ENCODE measurements at places on chromosomes 4 and X.

DNA sequence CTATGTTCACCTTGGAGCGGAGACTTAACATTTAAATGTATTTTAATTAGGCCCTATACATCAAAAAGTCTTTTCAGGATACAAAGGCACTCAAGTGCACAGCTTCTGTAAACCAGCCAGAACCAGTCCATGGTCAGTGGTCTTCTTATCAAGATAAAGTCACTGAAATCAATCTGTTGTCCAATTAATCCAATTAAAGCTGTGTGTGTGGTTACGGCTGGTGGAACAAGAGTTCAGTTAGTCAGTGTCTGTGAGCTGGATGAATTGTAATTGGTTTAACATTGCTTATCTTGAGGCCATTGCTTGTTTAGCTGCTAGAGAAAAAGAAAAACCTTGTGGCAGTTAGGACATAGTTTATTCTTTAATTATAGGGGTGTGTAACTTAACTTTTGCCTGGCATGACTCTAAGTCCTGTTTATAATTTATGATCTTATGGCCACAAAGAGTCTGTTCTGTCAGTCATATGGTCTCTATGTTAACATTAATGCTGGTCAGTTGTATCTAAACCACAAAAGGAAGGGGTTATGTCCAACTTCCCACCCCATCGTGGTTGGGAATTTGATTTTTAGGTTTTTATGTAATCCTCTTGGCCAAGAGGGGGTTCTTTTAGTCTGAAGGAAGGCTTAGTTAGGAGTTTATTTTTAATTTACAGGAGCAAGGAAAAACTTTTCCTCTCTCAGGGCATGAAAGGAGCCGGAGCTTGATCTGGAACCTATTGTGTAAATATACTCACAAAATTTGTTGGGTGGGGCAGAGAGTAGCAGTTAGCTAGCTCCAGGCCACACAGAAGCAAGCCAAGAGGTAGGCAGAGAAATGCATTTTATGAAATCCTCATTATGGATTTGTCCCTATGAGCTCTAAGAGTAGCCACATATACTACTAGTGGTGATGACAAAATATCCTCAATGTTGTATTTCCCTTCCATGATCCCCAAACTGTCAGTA lies 665.7 kb upstream of the ACTRT1 start:
- DNase-seq, result no peak

GRCh38 chr4:112213091-112213490 lies 18.5 kb upstream of the AP1AR start:
- no peak for DNase-seq

- no peak for DNase-seq
These were observed 114.7 kb upstream of the EDNRA start for GRCh38 chr4:147366164-147366563.

DNA sequence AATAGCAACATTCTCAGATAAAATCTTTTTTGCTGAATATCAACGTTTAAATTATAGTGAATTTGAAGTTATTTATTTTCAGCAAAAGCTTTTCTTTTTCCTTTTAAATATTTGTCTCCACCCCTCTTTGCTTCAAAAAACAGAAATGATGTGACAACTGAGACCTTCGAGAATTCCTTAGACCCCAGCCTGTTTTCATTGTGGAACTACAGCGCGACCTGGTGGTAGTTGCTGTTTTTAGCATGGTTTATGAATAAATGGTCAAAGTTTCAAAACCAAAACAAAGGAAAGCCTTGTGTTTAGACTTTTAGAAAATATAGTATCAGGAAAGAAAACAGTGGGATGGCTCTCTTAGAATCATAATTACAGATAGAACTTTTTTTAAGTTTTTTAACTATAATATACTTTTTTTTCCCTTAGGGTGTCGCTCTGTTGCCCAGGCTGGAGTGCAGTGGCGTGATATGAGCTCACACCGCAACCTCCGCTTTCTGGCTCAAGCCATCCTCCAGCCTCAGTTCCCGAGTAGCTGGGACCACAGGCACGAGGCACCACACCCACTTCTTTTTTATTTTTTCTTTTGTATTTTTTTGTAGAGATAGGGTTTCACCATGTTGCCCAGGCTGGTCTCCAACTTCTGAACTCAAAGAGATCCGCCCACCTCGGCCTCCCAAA lies 26.8 kb upstream of the TMEM184C start:
- DNase-seq, result no peak

DNA sequence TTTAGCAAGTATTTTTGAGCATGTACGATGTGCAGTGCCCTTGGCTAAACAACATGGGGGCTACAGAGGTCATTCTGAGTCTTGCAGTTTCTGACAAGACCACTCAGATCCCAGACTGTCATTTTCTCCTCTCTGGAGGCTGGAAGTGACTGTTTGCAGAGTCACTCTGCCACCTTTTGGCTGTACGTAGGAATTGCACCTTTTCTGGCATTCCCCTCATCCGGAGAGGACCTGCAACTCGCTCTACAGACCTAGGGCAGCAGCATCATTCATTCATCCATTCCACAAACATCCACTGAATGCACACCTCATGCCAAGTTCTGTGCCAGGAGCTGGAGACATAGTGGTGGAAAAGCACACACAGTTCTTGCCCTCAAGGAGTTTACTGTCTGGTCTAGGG lies 160.4 kb upstream of the GPR101 start:
- no peak for DNase-seq

DNA sequence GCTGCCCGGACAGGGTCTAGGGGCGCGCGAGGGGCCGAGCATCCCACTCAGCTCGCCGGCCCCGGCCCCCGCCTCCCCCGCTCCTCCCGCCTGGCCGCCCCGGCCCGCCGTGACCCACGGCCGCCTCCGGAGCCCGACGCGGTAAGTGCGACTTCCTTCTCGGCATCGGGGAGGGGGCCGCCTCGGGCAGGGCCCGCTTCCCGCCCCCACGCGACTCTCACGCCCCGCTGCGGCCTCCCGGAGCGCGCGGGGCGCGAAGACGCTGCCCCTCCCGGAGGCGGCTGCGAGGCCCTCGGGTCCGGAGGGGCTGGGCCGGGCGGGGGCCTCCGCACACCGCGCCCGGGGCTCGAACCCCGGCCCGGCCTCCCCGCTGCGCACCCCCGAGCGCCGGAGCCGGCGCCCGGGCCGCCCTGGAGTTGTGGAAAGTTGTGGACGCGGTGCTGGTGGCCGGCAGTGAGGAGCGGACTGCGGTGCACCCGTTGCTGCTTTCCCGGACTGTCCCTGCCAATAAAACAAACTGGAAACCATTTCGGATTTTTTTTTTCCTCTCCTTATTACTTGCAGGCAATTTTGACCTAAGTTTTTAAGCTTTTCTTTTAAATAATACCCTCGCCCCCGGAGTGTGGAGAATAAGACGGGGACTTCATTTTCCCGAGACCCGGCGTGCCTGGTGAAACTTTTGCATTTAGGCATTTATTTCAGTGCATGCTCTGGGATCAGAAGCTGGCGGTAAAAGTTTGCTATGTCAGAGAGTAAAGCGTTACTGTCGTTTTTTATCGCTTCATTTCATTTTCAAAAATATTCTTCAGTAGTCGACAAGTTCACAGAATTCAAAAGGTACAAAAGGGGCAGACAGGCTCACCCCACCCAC lies 13.0 kb upstream of the TMEM156 start:
- no peak for DNase-seq

Data from cerebellar nuclear complex (tissue), 1 donor.